ENCODE measurements at places on chromosomes 16 and 17.
A peak's percentile ranks its signal among the peaks of the same experiment; 100 is the strongest.

- peak; percentile 48 for DNase-seq
Observed at GRCh38 chr16:49921791-49922456, 66.0 kb upstream of the ZNF423 start.

GRCh38 chr16:735982-736453 lies 4.8 kb downstream of the CIAO3 start:
- DNase-seq = no peak

DNA sequence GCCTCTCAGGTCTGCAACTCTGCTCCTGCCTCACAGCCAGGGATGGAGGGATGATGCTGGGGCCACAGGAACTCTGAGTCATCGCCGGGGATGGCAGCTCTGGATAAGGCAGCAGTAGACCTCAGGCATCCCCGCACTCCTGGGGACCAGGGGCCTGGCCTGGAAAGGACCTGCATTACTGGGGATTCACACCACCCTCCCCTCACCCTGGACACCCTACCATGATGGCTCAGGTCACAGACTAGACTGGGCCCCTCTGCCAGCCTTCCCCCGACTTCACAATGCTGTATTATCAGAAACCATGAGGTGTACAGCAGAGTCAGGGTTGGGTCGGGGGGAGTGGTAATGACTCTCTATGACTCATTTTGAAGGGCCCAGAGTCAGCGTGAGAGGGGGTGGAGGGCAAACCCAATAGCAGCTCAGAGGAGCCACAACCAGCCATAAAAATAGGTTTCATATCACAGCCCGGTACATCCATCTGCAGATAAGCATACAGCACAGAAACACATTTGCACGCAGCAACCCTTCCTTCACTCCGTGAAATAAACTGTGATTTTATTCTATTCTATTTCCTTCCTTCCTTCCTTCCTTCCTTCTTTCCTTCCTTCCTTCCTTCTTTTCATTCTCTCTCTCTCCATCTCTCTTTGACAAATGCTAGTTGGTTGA lies 28.8 kb downstream of the DYNLRB2 start:
- peak; percentile 33 for DNase-seq

GRCh38 chr17:42409523-42410318 lies 13.3 kb downstream of the CAVIN1 start:
- peak; percentile 95 for DNase-seq

GRCh38 chr17:12180644-12181261 lies 160.1 kb downstream of the MAP2K4 start:
- DNase-seq = peak; percentile 57

- no peak for DNase-seq
Observed at GRCh38 chr16:27301236-27301861, 12.4 kb upstream of the IL4R start.

- DNase-seq = no peak
Observed at GRCh38 chr16:85401370-85401916, 211.7 kb upstream of the GSE1 start.

DNA sequence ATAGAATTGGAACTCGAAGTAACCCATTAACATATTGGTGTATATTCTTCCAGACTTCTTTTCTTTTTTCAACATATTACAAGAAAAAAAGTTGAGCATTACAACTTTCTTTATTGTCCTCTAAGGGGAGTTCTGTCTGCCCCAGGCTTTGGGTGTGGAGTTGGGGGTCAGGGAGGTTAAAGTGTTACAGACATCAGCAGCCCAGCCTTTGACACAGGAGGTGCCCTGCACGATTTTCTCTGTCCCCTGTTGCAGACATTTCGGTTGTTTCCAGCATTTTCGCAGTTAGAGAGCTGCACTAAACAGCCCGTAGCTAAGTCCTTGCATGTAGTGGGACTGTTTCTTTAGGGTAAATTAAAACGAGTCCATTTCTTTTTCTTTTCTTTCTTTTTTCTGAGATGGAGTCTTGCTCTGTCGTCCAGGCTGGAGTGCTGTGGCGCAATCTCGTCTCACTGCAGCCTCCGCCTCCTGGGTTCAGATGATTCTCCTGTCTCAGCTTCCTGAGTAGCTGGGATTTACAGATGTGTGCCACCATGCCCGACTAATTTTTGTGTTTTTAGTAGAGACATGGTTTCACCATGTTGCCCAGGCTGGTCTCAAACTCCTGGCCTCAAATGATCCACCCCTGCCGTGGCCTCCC lies 13.4 kb upstream of the ADCY7 start:
- no peak for DNase-seq

GRCh38 chr16:3673201-3673600 lies 18.7 kb downstream of the DNASE1 start:
- no peak for DNase-seq

- no peak for DNase-seq
Observed at GRCh38 chr16:64452446-64452845, 669.4 kb downstream of the CDH11 start.

- peak; percentile 64 for DNase-seq
Observed at GRCh38 chr17:49494986-49495841, at the start of gene NGFR. NGFR (plus strand) TSS chr17:49495293; CDS start chr17:49495418, 125 bp downstream.

DNA sequence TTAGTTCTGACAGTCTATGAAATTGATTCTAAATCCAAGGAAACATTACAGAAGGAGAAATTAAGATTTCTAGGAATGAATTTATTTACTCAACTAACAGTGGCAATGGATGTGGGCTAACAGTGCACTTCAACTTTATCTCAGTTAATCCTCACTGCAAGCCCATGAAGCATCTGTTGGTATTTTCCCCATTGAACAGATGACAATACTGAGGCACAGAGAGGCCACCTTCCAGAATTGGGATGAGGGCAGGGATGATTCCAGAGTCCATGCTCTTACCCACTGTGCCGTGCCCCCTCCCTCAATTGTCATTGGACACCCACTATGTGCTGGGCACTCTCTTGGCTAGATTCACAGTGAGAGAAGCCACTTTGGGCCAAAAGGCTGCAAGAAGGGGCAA lies 89.0 kb downstream of the XYLT1 start:
- DNase-seq = no peak

GRCh38 chr17:15467592-15467991 lies at the start of gene CDRT4:
CDRT4 (minus strand) TSS chr17:15467621; CDS start chr17:15440238, 27,383 bp downstream.
- no peak for DNase-seq

DNA sequence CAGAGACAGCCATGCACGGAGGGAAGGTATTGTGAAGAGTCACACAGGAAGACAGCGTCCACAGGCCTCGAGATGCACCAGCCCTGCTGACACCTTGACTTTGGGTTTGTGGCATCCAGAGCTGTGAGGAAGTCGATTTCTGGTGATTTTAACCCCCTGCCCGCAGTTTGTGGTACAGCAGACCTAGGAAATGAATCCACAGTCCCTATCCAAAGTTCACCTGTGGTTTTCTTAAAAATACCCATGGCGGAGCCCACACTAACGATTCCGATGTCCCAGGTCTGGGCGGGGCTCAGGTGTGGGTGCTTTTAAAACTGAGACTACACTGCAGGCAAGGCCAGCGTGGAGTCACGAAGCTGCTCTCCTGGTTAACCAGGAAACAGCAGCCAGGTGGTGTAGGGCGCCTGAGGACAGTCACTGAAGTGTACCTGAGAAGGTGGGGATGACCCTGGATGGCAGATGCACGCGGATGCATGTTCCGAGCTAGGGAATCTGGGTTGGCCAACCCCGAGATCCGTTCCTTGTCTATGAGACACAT lies 14.4 kb upstream of the MEAK7 start:
- no peak for DNase-seq

DNA sequence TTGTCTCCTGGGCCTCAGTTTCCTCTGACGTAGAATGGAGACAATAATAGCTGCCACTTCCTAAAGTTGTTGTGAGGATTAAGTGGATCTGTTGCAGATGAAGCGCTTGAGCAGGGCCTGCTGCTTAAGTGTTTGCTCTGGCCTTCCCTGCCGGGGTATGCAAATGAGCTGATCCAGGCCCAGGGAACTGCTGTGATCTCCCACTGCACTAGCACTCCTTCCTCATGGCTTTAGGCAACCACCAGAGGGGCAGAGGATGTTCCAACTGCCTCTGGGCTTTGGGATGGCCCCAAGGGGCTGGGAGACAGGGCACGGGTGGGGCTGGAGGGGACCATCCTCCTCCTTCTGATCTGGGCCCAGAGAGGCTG lies 6.2 kb downstream of the SBK1 start:
- DNase-seq = no peak

- DNase-seq = no peak
Observed at GRCh38 chr17:48609759-48610281, 997 bp downstream of the HOXB7 start.

DNA sequence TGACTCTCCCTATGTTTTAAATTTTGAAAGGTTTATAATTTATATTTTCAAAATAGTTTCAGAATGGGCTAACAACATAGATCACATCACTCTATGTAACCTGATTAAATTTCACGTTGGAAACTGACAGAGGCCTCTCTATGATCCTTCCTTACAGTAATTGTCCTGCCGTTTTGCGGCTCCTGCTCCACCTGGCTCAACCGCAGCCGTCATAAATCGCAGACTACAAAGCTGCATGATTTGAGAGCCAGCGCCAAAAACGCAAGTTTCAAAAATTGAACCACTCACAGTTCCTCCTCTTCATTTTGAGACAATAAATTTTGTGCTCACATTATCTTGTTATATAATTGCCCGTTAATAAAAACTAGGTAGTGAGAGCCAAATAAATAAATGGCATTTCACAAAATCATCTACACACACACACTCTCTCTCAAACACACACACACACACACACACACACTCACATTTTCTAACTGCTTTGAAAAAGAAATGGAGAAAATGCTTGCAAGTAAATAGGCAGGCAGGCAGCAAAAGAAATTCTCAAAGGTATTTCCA lies 263.1 kb upstream of the PSMD7 start:
- no peak for DNase-seq

GRCh38 chr16:66943426-66944053 lies 8.2 kb downstream of the CES2 start:
- no peak for DNase-seq

DNA sequence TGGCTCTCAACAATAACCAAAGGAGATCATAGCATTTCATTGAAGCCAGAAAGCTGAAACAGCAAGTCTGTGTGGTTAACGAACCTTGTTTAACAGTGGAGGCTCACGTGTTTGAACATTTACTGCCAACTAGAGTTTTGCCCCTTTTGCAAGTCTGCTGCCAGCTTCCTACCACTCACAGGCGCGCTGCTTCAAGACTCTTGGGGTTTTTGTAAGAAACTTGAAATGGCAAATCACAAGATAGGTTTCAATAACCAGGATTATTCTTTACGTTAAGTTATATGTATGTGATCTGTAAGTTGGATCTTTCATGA lies 1.2 kb downstream of the SNTB2 start:
- no peak for DNase-seq

GRCh38 chr17:74190154-74190553 lies 13.3 kb upstream of the RPL38 start:
- peak; percentile 58 for DNase-seq

DNA sequence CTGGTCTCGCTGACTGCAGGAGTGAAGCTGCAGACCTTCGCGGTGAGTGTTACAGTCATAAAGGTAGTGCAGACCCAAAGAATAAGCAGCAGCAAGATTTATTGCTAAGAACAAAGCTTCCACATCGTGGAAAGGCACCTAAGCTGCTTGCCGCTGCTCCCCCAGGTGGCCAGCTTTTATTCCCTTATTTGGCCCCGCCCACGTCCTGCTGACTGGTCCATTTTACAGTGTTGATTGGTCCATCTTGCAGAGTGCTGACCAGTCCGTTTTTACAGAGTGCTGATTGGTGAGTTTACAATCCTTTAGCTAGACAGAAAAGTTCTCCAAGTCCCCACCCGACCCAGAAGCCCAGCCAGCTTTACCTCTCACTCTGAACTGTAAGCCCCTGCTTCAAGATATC lies 227.8 kb downstream of the ABCC12 start:
- DNase-seq = no peak

- peak; percentile 72 for DNase-seq
Observed at GRCh38 chr16:67000384-67001351, 12.3 kb downstream of the CES4A start.

GRCh38 chr16:13791095-13791494 lies 128.9 kb upstream of the ERCC4 start:
- no peak for DNase-seq

DNA sequence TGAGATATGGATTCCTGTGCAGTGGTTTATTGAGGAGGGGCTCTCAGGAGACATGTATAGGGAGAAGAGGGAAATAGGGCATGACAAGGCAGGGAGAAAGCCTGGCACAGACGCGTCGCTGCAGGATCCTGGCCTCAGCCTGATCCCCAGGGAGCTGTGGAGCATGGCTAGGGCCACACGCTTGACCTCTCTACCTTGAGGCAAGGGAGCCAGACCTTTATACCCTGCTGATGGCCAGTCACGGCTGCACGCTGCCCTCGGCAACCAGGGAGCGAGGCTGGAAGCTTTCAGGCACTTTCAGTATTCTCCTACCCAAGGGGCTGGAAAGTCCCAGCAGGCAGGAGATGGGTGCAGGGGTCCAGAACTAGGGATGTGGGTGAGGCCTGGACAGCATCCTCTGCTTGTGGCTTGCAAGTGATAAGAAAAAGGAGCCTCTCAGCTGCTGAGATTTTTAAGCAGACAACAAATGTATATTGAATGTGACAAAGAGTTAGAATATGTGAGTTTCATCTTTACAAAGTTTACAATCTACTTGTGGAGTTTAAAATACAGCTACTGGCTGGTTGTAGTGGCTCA lies 10.0 kb upstream of the KLHL36 start:
- DNase-seq = no peak

GRCh38 chr17:49239963-49240362 lies 9.4 kb upstream of the PHOSPHO1 start:
- DNase-seq = no peak

GRCh38 chr16:28974007-28974436 lies 556 bp upstream of the SPNS1 start:
- peak; percentile 71 for DNase-seq

DNA sequence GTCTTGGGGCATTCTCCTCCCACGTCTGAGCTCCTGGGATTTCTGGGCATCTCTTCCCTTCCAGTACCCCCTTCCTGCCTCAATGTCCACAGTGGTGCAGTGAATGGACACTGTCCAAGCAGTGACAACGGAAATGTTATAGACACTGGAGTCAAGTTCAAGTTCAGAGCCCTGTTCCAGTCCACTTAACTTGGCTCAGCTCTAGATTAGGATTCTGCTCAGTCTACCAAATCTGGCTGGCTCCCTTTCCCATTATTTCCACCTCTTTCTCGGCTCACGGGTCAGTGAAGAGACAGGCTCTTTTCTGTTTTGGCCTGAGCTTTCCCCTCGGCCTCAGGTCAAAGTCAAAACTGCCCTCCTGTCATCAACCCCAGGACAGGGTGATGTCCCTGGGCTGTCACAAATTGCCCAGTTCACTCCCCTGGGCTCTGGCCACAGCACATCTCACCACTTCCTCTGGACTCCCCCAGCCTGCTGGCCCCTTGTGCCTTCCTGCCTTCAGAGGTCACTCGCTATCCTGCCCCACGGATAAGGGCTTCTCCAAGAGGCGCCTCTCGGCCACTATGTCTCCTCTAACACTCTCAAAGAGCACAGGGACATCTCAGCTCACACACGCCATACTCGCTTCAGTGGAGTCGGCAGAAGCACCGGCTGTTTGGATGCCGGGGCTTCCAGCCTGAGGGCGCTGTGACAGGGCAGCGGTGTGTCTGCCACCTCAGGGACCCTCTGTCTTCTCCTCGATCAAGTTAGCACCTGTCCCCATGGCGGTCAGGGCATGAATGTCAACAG lies 17.7 kb upstream of the MRPL38 start:
- no peak for DNase-seq

Measured in AG08395 (cell line).